ENCODE measurements at places on chromosomes 4 and X. TPM values are rescaled to one million over a fixed set of nuclear protein-coding genes. Genes with fewer than 3 reads are reported as not detected.

Gene SLC30A9
- 43.2 TPM for total RNA-seq

Gene UGT2A3
- not detected for total RNA-seq

Gene NAP1L3
- total RNA-seq, result 0.70 TPM

Gene TBC1D25
- total RNA-seq, result 16.0 TPM

DNA sequence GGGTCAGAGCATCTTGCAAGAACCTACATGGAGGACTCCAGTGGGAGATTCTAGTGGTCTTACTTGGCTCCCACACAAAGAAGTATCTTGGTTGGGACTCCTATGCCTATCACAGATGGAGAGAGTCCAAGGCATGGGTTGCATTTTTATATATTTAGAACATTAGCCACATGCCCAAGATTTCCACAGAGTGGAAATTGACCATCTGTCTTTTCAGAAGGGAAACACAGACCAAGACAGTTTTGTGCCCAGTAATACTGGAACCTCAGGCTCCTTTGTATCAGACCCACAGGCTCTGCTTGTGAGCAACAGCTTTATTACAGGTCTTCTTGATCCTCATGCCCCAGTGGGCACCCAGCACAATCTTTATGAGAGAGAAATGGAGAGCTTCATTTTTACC, 43.6 kb downstream of the PAGE2 start:
- H3K36me3 ChIP-seq, result no peaks in the 10 kb centered on the region
- no peak overlapping the region for H3K27ac ChIP-seq
- no peak overlapping the region for H3K4me3 ChIP-seq
- DNase-seq, result no peak
- no peaks in the 10 kb centered on the region for H3K4me1 ChIP-seq

GRCh38 chrX:41692162-41692749, 3.5 kb downstream of the GPR34 start:
- no peak for DNase-seq
- peaks cover 8% of the 10 kb centered on the region for H3K36me3 ChIP-seq
- H3K27me3 ChIP-seq, result no peaks in the 10 kb centered on the region
- H3K4me3 ChIP-seq, result no peak overlapping the region
- peak overlapping the region; percentile 26 for H3K27ac ChIP-seq

DNA sequence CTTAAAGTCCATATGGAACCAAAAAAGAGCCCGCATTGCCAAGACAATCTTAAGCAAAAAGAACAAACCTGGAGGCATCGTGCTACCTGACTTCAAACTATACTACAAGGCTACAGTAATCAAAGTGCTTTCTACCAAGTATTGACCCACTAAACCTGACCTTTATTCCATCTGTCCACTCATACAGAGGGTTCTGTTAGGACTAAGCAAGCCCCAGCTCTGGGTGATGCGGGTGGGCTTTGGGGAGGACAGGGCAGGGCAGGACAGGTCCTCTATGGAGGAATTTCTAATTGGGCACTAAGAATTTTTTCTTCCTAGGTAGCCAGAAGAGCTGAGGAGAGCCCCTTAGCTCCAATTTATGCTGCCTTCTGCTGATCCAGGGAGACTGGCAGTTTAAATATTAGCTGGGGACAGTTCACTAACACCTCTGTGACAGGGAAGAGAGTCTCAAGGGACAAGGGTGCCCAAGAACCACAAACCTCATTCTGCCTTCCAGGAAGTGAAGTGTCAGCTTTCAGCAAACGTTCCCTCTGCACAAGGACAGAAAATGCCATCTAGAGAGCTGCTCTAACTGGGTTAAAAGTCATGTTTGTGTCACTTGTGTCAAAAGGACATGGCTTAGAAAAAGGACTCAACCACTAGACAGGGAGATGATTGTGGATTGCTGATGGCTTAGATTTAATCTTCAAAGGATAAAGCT, 143.2 kb downstream of the KIT start:
- peaks cover 7% of the 10 kb centered on the region for H3K4me1 ChIP-seq
- H3K27me3 ChIP-seq, result no peaks in the 10 kb centered on the region
- no peak for DNase-seq

- no peaks in the 10 kb centered on the region for H3K4me1 ChIP-seq
- no peaks in the 10 kb centered on the region for H3K27me3 ChIP-seq
- H3K36me3 ChIP-seq, result no peaks in the 10 kb centered on the region
Measured at GRCh38 chr4:188818300-188818699, 679.1 kb downstream of the TRIML1 start.

- peak overlapping the region; percentile 3 for H3K4me3 ChIP-seq
- peaks cover 15% of the 10 kb centered on the region for H3K4me1 ChIP-seq
- no peaks in the 10 kb centered on the region for H3K27me3 ChIP-seq
- no peak for DNase-seq
- peak overlapping the region; percentile 31 for H3K27ac ChIP-seq
Measured at GRCh38 chr4:113524096-113524495, 237.4 kb downstream of the CAMK2D start.

DNA sequence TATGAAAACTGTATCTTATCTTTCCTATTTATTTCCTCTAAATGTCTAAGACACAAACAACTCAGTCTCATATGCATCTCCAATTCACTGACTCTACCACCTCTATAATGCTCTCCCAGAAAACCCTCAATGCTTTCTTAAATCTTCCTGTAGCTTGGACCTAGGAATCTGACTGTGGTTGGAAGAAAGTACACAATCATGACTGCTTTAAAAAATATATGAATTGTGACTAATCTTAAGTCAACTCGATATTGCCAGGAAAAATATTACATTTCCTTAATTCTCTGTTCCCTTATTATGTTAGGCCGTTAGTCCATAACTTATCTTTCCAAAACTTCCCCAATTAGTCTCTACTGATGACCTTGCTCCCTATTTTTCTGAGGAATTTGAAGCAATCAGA, 87.0 kb downstream of the SPCS3 start:
- no peak for DNase-seq
- no peaks in the 10 kb centered on the region for H3K36me3 ChIP-seq
- no peak overlapping the region for H3K27ac ChIP-seq
- no peaks in the 10 kb centered on the region for H3K27me3 ChIP-seq
- no peaks in the 10 kb centered on the region for H3K4me1 ChIP-seq

GRCh38 chr4:96736352-96736889, 896.5 kb downstream of the PDHA2 start:
- no peak overlapping the region for H3K27ac ChIP-seq
- no peaks in the 10 kb centered on the region for H3K4me1 ChIP-seq
- no peak overlapping the region for H3K4me3 ChIP-seq
- H3K27me3 ChIP-seq, result no peaks in the 10 kb centered on the region
- no peaks in the 10 kb centered on the region for H3K36me3 ChIP-seq
- DNase-seq, result no peak

DNA sequence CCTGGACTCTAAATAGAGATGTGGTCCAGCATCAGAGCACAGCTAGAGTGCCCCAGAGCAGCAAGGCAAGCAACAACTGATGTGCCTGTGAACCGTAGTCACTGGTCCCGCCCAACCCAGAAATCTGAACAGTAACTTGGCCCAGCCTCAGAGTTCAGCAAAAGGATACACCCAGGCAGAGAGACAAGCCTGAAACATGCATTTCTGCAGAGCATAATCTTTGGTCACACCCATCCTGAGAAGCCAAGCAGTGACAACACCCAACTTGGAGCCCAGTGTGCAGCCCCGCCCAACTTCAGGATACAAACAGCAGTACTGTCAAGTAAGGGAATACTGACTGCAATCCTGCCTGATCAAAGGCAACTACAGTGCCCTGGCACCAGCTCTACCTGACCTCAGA, 78.9 kb downstream of the CCDC160 start:
- no peak for DNase-seq
- H3K27ac ChIP-seq, result no peak overlapping the region
- H3K4me1 ChIP-seq, result no peaks in the 10 kb centered on the region
- H3K36me3 ChIP-seq, result no peaks in the 10 kb centered on the region
- peaks cover 8% of the 10 kb centered on the region for H3K27me3 ChIP-seq

DNA sequence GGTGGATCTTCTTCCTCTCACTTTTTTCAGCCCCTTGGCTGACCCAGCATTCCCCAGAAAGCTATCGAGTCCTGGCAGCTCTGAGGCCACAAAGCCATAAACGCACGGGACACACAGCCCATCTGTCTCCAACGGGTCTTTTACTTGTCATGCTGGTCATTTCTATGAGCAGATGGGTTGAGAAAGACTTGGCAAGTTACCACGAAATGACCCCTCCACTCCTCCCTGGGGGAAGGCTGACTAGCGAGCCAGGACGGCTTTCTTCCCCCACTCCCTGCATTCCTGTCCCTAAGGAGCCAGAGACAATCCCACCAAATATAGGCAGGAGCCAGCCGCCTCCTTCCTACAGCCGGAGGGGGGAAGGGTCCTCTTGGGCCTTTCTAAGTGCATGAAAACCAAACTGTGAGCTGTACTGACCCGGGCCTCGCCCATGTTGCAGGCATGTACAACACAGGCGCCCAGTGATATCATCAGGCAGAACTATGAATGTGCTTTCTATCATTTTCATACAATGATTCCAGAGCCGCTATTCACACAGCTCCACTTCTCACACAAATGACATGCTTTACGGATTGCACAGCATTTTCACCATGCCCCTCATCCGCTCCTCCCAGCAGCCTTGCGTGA, 28.6 kb downstream of the AFAP1 start:
- no peak for DNase-seq
- no peak overlapping the region for H3K27ac ChIP-seq
- H3K27me3 ChIP-seq, result peaks cover 5% of the 10 kb centered on the region

DNA sequence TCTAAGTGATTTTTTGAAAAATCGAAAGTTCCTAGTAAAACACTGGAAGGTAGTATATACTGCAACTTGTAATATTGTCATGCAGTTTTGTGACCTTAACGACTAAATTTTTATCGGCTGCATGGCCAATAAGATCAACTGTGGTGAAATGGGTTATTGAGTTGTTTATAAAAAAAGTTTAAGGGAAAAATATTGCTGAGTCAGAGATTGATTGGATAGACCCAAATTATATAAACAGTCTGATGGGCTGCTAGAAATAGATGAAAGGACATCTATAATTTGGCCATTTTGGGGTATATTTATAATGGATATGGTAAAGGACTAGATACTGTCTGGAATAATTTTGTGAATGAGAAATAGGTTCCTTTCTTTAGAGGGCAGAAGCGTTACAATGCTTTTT, 56.2 kb downstream of the MGST2 start:
- no peak for DNase-seq
- no peak overlapping the region for H3K27ac ChIP-seq

GRCh38 chrX:118506805-118507480, 11.3 kb downstream of the DOCK11 start:
- no peak for DNase-seq
- peaks cover 22% of the 10 kb centered on the region for H3K4me1 ChIP-seq
- H3K27ac ChIP-seq, result peak overlapping the region; percentile 23
- no peaks in the 10 kb centered on the region for H3K27me3 ChIP-seq
- peaks cover 13% of the 10 kb centered on the region for H3K36me3 ChIP-seq
- no peak overlapping the region for H3K4me3 ChIP-seq

DNA sequence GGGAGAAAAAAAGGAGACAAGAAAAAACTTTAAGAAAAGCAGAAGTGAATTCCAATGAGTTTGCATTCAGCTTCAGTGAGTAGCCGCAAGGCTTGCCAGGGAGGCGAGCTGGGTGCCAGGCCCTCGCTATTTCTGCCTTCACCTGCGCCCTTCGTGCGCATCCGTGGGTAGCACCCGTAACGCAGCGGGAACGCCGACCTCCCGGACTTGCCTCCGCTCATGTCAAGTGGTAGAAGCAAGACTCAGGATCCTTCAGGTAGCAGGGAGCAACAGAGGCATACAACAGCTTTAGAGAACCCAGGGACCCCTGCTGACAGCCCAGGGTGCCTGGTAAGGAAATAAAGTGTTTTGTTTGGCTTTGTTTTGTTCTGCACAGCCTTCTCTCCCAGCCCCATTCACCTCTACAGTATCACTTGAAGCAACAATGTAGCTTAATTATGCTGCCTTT, 140.0 kb upstream of the BCOR start:
- no peak for DNase-seq
- H3K27ac ChIP-seq, result no peak overlapping the region
- H3K27me3 ChIP-seq, result peaks cover 4% of the 10 kb centered on the region
- no peaks in the 10 kb centered on the region for H3K36me3 ChIP-seq
- H3K4me1 ChIP-seq, result no peaks in the 10 kb centered on the region

- no peaks in the 10 kb centered on the region for H3K27me3 ChIP-seq
- H3K36me3 ChIP-seq, result peaks cover 27% of the 10 kb centered on the region
- H3K27ac ChIP-seq, result no peak overlapping the region
- peaks cover 48% of the 10 kb centered on the region for H3K4me1 ChIP-seq
- H3K4me3 ChIP-seq, result peak overlapping the region; percentile 12
Measured at GRCh38 chr4:98466868-98467599, 191.4 kb downstream of the TSPAN5 start.

DNA sequence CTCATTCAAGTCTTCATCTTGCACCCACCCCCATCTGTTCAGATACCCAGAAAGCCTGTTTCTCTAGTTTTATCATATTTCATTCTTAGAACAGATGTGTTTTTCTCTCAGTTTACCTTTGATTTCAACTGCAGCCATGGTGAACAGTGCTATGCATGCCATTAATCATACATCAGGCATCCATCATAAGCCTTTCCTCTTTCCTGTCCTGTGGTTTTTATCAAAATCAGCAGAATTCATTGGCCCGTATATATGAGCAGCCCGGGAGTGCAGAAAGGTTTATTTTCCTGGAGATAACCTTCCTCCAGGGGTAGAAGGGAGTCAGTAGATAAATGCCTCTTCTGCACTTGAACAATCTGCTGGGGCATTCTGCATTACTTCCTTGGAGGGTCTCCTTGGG, 65.7 kb downstream of the IL21 start:
- no peak for DNase-seq
- no peak overlapping the region for H3K4me3 ChIP-seq
- no peaks in the 10 kb centered on the region for H3K27me3 ChIP-seq
- no peak overlapping the region for H3K27ac ChIP-seq
- peaks cover 69% of the 10 kb centered on the region for H3K4me1 ChIP-seq
- H3K36me3 ChIP-seq, result peaks cover 6% of the 10 kb centered on the region

GRCh38 chr4:156738766-156739165, 232.8 kb downstream of the PDGFC start:
- H3K4me1 ChIP-seq, result no peaks in the 10 kb centered on the region
- no peaks in the 10 kb centered on the region for H3K36me3 ChIP-seq
- no peak overlapping the region for H3K4me3 ChIP-seq
- H3K27ac ChIP-seq, result no peak overlapping the region

DNA sequence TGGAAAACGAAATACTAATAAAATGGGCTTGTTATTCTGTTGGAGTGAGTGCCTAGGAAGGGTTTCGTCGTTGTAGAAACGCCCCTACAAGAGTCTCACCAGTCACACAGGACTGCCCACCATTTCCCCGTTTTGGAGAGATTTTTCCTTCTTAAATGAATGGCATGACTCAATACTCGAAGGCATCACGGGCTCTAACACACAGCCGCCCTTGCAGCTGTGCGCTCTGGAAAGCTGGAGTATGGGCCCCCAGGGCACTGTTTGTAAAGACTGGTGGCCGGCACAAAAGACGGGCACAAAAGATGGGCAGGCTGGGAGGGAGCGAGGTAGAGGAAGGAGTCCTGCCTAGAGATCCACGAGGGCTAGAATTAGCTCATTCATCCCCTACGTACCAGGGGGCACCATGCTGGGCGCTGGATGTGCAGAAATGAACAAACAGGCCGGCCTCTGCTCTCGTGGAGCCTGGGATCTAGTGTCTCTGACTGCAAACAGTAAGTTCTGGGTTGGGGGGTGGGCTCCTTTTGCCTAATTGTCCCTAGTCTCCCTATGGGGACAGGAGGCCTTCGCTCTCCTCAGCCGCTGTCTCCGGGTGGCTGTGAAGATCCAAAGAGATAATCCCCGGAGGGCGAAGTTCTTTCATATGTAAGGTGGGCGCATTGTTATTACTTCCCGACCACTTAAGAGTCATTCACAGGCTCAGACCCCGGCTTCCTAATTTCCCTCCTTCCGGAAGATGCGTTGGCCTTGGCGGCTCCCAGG, 1.0 kb upstream of the SFRP2 start:
- H3K27ac ChIP-seq, result no peak overlapping the region
- no peaks in the 10 kb centered on the region for H3K36me3 ChIP-seq
- no peak overlapping the region for H3K4me3 ChIP-seq
- H3K27me3 ChIP-seq, result peaks cover 91% of the 10 kb centered on the region
- no peak for DNase-seq

Data from activated T-helper 1 cell treated with anti-CD3 and anti-CD28 coated beads, Interleukin-12 subunit alpha, Interleukin-12 subunit beta, Interleukin-2, Interleukin-4 antibody, amounts not matched to agents 30 ng/mL and 10 ng/mL and 1 ng/mL, durations not matched to agents 14 hours and 24 hours and 36 hours (primary cell).